ENCODE measurements at places on chromosomes 1 and 21. TPM values are rescaled to one million over a fixed set of nuclear protein-coding genes. Genes with fewer than 3 reads are reported as not detected.

Gene DUSP10
- 1.6 TPM for total RNA-seq

Gene FAM72C
- 17.5 TPM for total RNA-seq

Gene PGLYRP3
- total RNA-seq, result not detected

Gene CHODL
- 1.2 TPM for total RNA-seq

GRCh38 chr1:216075339-216075738 lies 347.9 kb downstream of the USH2A start:
- no peaks in the 10 kb centered on the region for H3K36me3 ChIP-seq
- no peak for DNase-seq
- H3K27ac ChIP-seq, result no peak overlapping the region
- H3K4me1 ChIP-seq, result peaks cover 24% of the 10 kb centered on the region
- no peaks in the 10 kb centered on the region for H3K27me3 ChIP-seq

- DNase-seq, result peak; percentile 77
- H3K4me3 ChIP-seq, result peak overlapping the region; percentile 65
- H3K36me3 ChIP-seq, result no peaks in the 10 kb centered on the region
- peaks cover 50% of the 10 kb centered on the region for H3K4me1 ChIP-seq
Observed at GRCh38 chr1:31760471-31761470, 3.4 kb downstream of the ADGRB2 start.

GRCh38 chr1:233290396-233291034 lies 5.0 kb downstream of the PCNX2 start:
- H3K27ac ChIP-seq, result peak overlapping the region; percentile 78
- no peaks in the 10 kb centered on the region for H3K27me3 ChIP-seq
- H3K36me3 ChIP-seq, result peaks cover 29% of the 10 kb centered on the region
- peaks cover 82% of the 10 kb centered on the region for H3K4me1 ChIP-seq
- DNase-seq, result no peak

- H3K4me3 ChIP-seq, result peak overlapping the region; percentile 64
- H3K4me1 ChIP-seq, result peaks cover 7% of the 10 kb centered on the region
- H3K27me3 ChIP-seq, result no peaks in the 10 kb centered on the region
- DNase-seq, result peak; percentile 8
- H3K36me3 ChIP-seq, result 0 out of 2 replicates have a peak, but pooled peaks cover 3% of the 10 kb centered on the region
Observed at GRCh38 chr21:45539796-45540600, 2.2 kb downstream of the SLC19A1 start.

DNA sequence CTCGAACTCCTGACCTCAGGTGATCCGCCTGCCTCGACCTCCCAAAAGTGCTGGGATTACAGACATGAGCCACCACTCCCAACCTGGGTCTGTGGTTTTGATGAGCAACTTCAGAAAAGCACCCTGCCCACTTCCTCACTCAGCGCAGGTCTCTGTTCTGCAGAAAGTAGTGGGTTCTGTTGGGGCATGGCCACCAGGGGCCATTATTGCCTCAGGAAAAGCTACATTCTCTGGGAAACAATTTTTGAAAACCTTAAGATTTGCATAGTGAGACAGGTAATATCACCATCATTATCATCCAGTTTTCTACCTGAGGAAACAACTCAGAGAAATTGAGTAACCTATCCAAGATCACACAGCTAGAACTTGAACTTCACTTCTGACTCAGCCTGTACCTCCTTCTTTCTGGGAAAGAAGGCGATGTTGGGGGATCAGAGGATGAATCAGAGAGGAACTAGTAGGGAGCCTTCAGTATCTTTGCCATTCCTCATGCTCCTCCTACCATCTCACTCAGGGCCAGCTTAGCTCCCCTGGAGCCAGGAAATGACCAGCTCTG lies 7.1 kb upstream of the NES start:
- no peaks in the 10 kb centered on the region for H3K36me3 ChIP-seq
- DNase-seq, result no peak
- no peak overlapping the region for H3K27ac ChIP-seq
- peaks cover 31% of the 10 kb centered on the region for H3K4me1 ChIP-seq
- peaks cover 13% of the 10 kb centered on the region for H3K27me3 ChIP-seq

GRCh38 chr21:43950936-43951335 lies 61.2 kb upstream of the TRAPPC10 start:
- peaks cover 6% of the 10 kb centered on the region for H3K36me3 ChIP-seq
- no peak for DNase-seq
- H3K4me3 ChIP-seq, result no peak overlapping the region
- H3K27ac ChIP-seq, result no peak overlapping the region
- H3K27me3 ChIP-seq, result peaks cover 5% of the 10 kb centered on the region

GRCh38 chr1:67608661-67609576 lies 76.1 kb upstream of the GADD45A start:
- no peaks in the 10 kb centered on the region for H3K27me3 ChIP-seq
- no peak overlapping the region for H3K27ac ChIP-seq
- no peak for DNase-seq
- H3K4me1 ChIP-seq, result peaks cover 9% of the 10 kb centered on the region
- H3K36me3 ChIP-seq, result no peaks in the 10 kb centered on the region

GRCh38 chr1:165686971-165687433 lies 11.4 kb downstream of the ALDH9A1 start:
- no peak overlapping the region for H3K4me3 ChIP-seq
- no peaks in the 10 kb centered on the region for H3K27me3 ChIP-seq
- H3K27ac ChIP-seq, result no peak overlapping the region
- no peak for DNase-seq
- peaks cover 12% of the 10 kb centered on the region for H3K4me1 ChIP-seq
- H3K36me3 ChIP-seq, result peaks cover 48% of the 10 kb centered on the region

DNA sequence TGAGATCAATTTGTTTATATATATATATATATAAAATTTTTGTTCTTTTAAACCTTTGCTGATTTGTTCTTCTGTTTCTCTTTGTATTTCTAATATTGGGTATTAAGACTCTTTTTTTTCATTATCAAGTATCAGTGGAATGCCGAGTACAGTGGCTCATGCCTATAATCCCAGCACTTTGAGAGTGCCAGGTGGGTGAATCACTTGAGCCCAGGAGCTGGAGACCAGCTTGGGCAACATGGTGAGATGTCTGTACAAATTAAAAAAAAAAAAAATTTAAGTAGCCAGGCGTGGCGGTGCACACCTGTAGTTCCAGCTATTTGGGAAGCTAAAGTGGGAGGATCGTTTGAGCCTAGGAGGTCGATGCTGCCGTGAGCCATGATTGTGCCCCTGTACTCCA lies 67.1 kb downstream of the MAST2 start:
- H3K27ac ChIP-seq, result no peak overlapping the region
- DNase-seq, result no peak
- H3K4me3 ChIP-seq, result no peak overlapping the region
- H3K36me3 ChIP-seq, result no peaks in the 10 kb centered on the region
- no peaks in the 10 kb centered on the region for H3K27me3 ChIP-seq

DNA sequence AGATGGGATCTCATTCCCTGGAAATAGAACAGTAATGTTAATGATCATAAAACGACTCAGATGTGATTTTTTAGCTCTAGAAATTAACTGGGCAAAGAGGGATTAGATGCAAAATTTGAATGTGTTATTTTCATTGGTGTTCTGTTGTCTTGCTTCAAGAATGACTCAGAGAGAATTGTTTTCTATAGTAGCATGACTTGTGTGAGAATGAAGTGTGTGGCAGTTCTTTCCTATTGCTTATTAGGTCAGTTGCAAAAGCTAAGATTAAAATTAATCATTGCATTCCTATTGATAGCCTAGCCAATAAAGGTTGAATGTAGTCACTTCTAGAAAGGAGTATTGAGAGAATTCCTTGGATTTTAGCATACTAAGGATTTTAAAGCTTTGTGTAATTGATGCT lies 22.9 kb downstream of the SPEN start:
- peaks cover 9% of the 10 kb centered on the region for H3K4me1 ChIP-seq
- H3K4me3 ChIP-seq, result no peak overlapping the region

Measured in WTC11 (cell line).